SJSA1 (cell line): ENCODE measurements at places on chromosomes 4 and X. TPM values are rescaled to one million over a fixed set of nuclear protein-coding genes. Genes with fewer than 3 reads are reported as not detected.

- DNase-seq: no peak
These were observed 131.9 kb downstream of the REELD1 start for GRCh38 chr4:146346276-146346675.

GRCh38 chr4:4618847-4619246 lies 77.0 kb upstream of the STX18 start:
- DNase-seq: no peak

DNA sequence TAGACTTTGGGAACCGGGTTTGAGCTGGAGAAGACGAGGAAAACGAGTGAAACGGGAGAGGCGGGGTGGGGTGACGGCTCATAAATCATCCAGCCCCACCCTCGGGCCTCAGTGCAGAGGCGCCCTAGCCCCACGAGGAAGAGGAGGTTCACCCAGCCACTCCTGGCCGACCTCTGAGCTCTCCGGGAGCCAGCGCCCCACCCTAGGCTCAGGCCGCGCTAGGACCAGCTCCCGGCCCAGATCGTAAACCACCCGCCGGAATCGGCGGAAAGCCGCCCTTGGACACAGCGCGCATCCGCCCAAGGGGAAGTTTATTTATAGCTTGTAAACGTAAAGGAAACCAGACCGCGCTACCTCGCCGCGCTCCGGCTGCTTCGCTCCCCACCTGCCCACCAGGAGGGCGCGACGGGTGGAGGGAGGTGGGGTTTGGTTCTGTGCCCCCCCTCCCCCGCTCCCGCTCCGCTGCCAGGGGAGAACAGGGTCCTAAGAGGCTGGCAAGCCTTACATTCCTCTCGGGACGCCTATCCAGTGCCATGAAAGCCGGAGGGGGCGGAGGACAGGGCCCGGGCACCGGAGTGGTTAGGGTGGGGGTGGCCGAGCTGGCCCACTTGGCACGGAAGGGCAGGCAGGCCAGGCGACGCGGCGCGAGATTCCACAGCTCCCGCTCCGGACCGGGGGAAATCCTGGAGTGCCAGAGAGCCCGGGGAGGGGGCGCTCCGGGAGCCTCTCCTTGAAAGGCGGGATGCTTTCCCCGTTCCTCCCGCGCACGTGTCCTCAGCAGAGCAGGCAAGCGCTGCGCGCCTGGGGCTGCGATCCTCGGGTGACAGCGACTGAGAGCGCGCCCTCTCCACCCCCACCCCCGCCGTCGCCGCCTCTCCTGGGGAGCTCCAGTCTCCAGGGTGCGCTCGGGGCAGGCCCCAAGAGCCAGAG lies 84.2 kb downstream of the BCOR start:
- DNase-seq: peak; percentile 78

Gene FAM133A
- total RNA-seq: 0.03 TPM in 1 of 2 replicates, not detected in the other

GRCh38 chrX:132594129-132594528 lies 105.3 kb upstream of the MBNL3 start:
- DNase-seq: no peak

- DNase-seq: no peak
These were observed 52.1 kb upstream of the LHFPL1 start for GRCh38 chrX:112731793-112732192.

DNA sequence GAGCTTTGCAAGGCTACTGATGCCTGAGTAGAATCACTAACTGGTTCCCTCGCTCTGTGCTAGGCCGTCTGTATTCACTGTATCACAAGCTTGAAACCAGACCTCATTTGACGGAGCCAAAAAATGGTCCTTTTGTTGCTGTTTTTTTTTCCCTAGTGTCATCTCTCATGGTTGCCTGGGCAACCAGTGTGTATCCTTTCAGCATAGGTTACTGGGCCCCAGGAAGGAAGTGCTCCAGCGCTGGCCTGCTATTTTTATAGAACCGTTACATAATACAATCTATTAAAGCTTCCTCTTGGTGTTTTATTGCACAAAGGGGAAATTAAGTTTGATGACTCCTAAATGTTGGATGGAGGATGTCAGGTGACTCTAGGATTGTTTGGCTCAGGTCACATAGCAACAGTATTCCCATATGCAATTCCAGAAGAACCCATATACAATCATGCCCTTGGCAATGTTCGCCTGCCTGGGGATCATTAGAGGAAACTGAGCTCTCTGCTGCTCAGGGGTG lies 220.4 kb downstream of the SPRY1 start:
- DNase-seq: no peak
